ENCODE measurements at places on chromosomes 1 and 21.

DNA sequence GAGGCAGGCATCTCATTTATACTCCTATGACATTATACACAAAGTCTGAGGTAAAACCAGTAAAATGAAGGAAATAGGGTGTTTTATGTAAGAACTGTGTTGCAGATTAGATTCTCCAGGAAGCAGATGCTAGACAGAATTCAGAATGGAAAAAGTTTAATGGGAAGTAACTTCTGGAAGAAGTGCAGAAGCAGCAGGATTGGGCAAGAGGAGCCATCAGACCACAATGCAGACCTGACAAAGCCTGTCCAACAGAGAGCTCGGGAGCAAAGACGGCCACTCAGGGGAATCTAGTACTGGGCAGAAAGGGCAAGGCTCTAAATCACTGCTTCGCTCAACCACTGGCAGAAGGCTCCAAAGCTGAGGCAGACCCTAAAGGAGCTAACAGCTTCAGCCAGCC is 33.7 kb downstream of the FBXO42 start:
- DNase-seq, result no peak

DNA sequence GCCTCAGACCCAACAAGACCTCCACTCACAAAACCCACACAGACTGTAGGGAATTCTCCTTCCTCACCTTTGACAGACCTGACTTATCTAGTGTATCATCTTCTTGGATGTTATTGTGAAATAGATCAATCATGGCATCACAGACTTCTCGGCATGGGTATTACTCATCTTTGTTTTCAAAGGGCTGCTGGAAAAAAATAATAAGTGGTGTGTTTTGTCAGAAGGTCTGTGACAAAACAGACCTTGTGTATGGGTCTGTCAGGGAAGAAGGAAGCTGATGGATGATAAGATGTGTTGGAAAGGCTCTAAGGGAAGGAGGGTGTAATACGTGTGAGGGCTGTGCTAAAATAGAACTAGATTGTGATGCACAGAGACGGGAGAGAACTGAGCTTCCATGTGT is 13.9 kb upstream of the S100A7 start:
- DNase-seq, result no peak

GRCh38 chr21:45128613-45129188 is 54.3 kb downstream of the ADARB1 start:
- DNase-seq, result peak; percentile 82

GRCh38 chr1:109891930-109892329 is 18.7 kb upstream of the CSF1 start:
- no peak for DNase-seq

DNA sequence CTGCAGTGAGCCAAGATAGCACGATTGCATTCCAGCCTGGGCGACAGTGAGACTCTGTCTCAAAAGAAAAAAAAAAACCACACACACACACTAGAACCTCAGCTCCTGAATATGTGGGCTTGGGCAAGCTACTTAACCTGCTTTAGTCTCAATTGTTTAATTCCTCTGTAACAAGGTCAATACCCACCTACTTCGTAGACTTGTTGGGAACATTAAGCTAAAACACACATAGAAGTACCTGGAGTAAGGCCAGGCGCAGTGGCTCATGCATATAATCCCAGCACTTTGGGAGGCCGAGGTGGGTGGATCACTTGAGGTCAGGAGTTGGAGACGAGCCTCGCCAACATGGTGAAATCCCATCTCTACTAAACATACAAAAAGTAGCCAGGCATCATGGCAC is 77.1 kb downstream of the CLSTN1 start:
- DNase-seq, result no peak

DNA sequence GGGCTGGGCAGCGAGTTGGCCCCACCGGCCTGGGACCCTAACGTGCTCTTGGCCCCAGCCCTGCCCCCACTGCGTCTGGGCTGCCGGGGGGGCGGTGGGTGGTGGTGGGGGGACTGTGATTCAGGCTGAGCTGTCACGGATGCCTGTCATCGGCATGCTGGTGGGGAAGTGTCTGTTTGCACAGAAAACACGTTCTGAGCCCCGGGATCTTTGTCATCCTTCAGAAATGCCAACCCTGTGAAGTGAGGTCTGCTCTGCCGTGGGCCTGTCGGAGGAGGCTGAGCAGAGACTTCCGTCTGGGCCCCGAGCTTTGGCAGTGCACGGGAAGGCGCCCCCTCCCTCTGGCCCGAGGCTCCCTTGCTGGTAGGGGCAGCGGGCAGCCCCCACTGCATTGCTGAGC is 24.3 kb upstream of the PLCH2 start:
- DNase-seq, result no peak

- DNase-seq, result peak; percentile 42
Measured at GRCh38 chr1:11279630-11280029, 6.6 kb downstream of the UBIAD1 start.

DNA sequence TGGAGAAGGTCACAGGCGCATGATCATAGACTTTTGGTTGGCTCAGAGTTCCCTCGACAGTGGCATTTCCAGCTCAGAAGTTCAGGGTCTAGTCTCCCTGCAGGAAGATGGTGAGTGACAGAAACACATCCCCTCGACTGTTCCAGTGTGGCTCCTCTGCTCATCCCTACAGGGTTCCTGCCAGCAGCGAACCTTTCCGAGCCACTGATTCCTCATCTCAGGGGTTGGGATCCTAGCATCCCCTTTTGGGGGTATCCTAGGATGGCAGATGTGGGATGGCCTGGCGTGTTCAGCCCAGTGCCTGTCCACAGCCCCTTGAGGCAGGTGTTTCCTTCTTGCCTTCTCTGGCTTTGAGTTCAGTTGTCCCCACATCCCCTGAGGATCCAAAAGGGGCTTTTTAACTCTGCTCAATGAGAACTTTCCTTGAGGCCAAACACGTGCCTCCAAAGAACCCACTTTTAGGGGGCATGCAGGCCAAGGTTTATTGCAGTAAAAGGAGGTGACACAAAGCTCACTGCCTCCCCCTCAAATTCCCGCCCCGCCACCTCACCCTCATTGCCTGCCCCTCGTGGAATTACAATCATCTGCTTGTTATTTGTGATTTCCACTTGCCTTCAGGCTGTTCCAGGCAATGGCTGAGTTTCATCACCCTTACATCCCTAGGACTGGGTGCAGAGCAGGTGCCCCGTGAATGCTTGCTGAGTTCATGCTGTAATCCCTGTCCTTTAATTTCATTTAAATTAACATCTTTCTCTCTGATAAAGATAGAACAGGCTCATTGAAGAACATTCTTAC is 440.7 kb downstream of the CAMTA1 start:
- DNase-seq, result no peak

DNA sequence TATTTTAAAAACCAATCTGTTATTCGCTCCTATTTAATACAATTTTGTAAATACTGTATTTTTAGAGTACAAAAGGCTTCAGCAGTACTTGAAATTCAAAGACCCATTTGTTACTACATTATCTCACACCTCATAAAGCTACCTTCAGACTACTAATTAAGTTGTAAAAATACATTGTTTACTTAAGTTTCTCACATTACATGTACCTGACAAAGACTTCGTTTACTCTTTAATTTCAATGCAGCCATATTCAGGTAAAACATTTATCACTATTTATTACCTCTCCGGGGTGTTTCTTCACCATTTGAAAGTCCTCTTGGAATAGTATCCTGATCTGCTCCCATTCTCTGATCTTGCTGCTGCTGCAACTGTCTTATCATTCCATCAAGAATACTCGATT is 55.2 kb downstream of the BRWD1 start:
- no peak for DNase-seq

- DNase-seq, result no peak
Measured at GRCh38 chr1:81578867-81579266, 221.9 kb upstream of the ADGRL2 start.

DNA sequence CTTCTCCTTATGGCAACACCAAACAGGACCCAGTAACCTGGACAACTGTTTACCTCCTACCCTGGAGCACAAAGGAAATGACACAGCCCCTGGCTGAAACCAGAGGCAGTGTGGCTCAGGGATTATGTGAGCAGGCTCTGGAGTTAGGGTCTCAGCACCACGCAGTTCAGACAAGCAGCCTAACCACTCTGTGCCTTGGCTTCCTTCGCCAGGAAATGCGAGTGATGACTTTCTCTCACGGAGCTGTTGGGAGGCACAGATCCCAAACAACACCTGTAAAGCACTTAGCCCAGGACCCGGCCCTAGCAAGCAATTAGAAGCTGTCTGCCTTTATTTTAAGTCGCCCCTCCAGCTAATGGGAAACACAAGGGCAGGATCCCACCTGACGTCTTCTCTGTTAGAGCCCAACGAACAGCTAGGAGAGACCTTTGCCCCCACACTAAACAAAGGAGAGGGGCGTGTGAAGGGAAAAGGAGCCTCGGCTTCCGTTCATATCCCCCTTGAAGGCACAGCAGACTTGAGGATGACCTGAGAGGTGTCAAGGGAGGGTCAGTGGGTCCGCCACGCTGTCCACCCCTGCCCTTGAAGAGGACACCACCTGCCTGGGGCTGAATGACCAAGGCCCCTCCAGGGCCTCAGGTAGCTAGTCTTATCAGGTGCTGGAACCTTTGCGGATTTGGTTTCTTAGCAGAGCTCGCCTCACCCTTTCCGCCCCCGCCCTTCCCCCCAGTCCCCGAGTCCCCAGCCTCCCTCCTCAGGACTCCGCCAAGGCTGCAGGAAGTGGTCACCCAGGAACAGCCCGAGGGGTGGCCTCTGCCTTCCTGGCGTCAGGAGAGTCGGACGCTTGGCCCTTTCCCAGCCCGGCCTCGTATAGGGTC is 860 bp downstream of the TMEM63A start:
- DNase-seq, result peak; percentile 45

GRCh38 chr1:226444901-226445300 is 37.0 kb upstream of the PARP1 start:
- DNase-seq, result no peak

- no peak for DNase-seq
Measured at GRCh38 chr21:40723317-40723716, 123.6 kb downstream of the DSCAM start.

DNA sequence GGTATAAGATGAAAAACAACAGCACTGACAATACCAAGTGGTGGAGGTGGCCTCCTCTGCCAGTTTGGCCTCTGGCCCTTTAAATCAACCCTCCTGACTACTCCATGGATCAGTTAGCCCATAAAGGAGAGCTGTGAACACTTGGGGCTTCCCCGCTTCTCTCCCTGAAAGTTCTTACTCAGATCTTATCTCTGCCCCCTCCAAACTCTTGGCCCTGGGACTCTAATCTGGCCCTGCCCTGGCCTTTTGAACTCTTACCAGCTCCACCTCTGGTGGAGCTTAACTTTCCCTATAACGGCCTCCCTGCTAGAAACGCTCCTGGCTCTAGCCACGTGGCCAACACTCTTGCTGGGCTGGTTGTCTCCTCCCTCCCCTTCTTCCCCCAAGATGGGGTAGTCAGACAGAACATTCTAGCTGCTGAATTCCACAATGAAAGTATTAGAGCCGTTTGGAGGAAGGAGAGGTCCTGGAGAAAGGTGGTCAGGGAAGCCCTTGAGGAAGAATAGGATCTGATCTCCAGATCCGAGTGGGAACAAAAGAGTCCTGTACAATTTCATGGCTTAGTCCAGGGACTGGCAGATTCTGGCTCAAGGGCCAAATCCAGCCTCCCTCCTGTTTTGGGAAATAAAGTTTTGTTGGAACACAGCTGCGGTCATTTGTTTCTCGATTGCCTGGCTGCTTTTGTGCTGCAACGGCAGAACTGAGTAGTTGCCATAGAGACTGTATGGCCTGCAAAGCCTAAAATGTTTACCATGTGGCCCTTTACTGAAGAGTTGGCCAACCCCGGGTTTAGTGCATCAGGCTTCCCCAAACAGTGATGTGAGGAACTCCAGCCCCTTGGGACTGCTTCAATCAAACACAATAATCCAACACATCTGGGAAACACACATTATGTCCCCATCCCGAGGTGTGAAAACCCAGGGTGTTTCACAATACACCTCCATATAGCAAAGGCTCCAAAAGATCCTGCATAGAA is 9.5 kb upstream of the PIGR start:
- DNase-seq, result no peak

- no peak for DNase-seq
Measured at GRCh38 chr1:9296850-9297249, 4.2 kb downstream of the SPSB1 start.

DNA sequence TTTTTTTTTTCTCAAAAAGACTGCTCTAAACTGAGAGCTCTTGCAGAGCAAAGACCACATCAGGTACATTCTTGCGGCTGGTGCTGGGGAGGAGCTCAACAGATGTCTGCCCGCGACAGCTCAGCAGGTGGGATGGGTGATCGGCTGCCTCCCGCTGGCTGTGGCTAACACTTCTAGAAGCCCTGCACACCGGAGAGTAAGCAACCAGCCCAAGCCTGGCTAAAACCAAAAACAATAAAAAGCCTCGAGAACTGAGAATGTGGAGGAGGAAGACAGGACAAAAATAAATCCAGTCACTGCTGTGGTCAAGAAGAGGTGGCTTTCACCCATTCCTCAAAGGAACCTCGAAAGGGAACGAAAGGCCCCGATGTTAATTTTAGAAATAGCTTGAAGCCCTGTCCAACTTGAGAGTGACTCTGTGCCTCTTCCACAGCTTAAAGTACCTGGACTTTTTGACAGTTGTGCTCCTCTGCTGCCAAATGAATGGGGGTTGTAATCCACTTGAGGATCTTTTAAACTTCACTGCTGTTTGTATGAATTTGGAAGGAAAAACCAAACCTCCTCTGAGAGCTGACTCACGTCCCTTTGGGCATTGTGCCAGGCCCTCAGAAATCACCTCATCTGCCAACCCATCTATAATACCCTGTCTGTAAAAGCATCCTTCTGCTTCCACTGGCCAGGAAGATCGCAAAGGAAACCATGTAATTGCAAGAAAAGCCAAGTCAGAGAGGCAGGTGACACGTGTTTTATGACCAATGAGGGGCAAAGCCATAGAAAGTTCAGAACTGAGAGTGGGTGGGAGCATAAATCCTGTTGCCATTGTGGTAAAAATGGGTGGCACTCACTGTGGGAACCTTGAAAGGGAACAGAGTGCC is 78.6 kb downstream of the KCNN3 start:
- DNase-seq, result peak; percentile 41

DNA sequence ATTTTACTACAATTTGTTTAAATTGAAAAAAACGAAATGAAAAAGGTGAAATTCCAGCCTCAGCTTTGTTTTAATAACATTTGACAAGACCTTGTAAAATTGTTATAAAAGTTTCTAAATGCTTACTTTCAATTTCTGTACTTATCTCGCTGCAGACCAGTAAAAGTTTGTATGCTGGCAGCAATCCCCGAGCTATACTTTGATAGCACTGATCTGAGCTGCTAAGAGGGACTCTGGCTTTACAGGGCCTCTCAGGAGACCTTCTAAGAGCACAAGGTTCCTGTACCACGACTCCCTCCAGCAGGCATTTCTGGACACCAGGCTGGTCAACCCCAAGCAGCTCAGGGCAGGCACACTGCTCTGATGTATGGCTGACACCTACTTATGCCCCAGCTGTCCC is 13.1 kb downstream of the STMN1 start:
- DNase-seq, result no peak

DNA sequence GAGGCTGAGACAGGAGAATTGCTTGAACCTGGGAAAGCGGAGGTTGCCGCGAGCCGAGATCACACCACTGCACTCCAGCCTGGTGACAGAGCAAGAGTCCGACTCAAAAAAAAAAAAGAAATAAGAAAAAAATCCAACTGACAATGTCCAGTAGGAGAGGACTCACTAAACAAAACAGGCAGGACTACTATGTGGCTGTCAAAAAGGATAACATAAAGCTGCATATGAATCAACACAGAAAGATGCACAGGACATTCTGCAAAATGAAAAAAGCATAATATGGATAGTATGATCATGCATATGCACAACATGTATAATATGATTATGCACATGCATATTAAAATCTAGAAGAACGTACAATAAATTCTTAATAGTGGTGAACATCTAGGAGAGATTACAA is 80.7 kb downstream of the JAK1 start:
- DNase-seq, result no peak

GRCh38 chr21:45067462-45068285 is 6.7 kb upstream of the ADARB1 start:
- peak; percentile 59 for DNase-seq
